ENCODE measurements at places on chromosomes 1 and 21. TPM values are rescaled to one million over a fixed set of nuclear protein-coding genes. Genes with fewer than 3 reads are reported as not detected.

- H3K27ac ChIP-seq = no peak overlapping the region
- H3K4me3 ChIP-seq = no peak overlapping the region
- H3K27me3 ChIP-seq = no peaks in the 10 kb centered on the region
- DNase-seq = no peak
- no peaks in the 10 kb centered on the region for H3K4me1 ChIP-seq
- no peaks in the 10 kb centered on the region for H3K36me3 ChIP-seq
Measured at GRCh38 chr1:53643881-53644390, 95.0 kb downstream of the GLIS1 start.

DNA sequence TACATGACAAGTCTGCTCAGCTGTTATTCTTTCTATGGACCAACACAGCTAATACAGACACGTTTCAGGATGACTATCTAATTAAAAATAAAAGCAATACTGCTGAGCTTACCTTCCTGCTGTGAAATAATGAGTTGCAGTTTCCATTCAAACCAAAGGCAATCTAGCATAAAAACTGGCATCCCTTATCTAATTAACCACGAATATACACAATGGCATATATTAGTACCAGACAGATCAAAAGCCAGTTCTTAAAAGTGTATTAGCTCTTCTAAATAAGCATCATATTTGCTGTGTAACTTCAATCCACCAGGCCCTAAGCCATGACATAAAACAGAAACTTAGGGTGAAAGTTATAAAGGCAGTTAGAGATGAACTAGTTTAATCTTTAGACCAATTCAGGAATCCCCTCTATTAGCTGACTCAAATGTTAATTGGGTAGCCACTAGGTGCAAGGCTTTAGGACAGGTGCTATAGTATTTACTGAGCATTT lies 20.6 kb downstream of the TESK2 start:
- no peaks in the 10 kb centered on the region for H3K36me3 ChIP-seq
- no peak overlapping the region for H3K4me3 ChIP-seq
- no peak for DNase-seq
- no peaks in the 10 kb centered on the region for H3K27me3 ChIP-seq
- H3K4me1 ChIP-seq = no peaks in the 10 kb centered on the region

Gene FAM151A
- total RNA-seq = not detected

GRCh38 chr1:41783189-41783639 lies 135.5 kb downstream of the HIVEP3 start:
- DNase-seq = no peak
- no peaks in the 10 kb centered on the region for H3K27me3 ChIP-seq
- no peak overlapping the region for H3K4me3 ChIP-seq
- no peaks in the 10 kb centered on the region for H3K4me1 ChIP-seq
- H3K36me3 ChIP-seq = no peaks in the 10 kb centered on the region
- no peak overlapping the region for H3K27ac ChIP-seq

- no peaks in the 10 kb centered on the region for H3K4me1 ChIP-seq
- H3K36me3 ChIP-seq = no peaks in the 10 kb centered on the region
- no peaks in the 10 kb centered on the region for H3K27me3 ChIP-seq
- DNase-seq = no peak
Measured at GRCh38 chr1:178311164-178311563, 185.6 kb downstream of the CLEC20A start.

DNA sequence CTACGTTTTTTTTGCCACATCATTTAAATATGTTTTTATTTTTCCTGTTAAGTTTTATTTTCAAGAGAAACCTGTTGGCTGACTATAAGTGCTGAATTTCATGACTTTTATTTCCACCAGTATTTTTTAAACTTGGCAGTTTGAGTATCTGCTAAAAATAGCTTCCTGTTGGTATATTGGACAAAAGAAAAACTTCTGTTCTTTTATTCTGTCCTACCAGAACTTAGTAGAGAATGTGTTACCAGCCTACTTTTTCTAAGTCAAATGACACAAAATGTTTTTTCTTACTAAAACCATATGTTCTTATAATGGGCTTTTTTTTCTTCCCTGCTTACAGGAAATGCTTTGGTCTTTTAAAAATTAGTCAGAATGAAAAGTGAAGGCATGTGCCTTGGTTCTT lies 7.6 kb downstream of the DR1 start:
- no peak overlapping the region for H3K4me3 ChIP-seq
- peaks cover 87% of the 10 kb centered on the region for H3K4me1 ChIP-seq
- no peaks in the 10 kb centered on the region for H3K27me3 ChIP-seq
- peaks cover 18% of the 10 kb centered on the region for H3K36me3 ChIP-seq
- no peak for DNase-seq

Gene TRPM2
- 1.7 TPM for total RNA-seq

Gene SOX13
- total RNA-seq = 12.0 TPM

DNA sequence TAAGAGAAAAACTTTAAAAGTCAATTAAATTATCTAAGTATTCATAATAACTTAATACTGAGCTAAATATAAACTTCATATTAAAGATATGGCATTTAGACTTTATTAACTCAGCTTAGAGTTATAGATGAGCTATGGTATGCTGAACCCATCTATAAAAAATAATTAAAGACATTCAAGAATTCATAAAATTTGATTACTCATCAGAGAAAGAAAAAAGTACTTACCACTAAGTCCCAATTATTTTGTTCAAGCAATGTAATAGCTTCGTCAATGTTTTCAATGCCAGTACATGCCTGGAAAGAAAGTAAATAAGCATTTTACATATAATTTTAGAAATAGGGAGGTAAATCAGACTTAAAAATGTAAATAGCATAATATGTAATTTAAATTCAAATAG lies 102.4 kb downstream of the FAF1 start:
- no peaks in the 10 kb centered on the region for H3K4me1 ChIP-seq
- no peak for DNase-seq
- no peaks in the 10 kb centered on the region for H3K27me3 ChIP-seq

Gene RUNX3
- total RNA-seq = 112 TPM

DNA sequence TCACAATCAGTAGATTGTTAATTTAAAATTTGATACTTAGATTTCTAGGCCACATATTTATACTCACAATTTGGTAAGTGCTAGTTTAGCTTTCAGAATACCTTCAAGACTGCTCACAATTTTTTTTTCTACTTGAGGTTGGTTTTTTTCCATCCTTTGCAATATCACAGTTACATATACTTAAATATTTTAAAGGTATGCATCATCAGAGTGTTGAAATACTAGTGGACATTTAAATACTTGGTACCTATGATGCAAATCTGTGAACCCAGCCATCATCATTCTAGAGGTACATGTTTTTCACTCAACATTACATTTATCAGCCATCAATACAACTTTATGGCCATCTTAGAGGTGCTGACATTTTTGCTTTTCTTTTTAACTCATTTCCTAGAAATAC lies 6.2 kb upstream of the LRRC40 start:
- H3K4me3 ChIP-seq = no peak overlapping the region
- no peak overlapping the region for H3K27ac ChIP-seq
- peaks cover 34% of the 10 kb centered on the region for H3K4me1 ChIP-seq
- no peak for DNase-seq
- peaks cover 9% of the 10 kb centered on the region for H3K36me3 ChIP-seq

DNA sequence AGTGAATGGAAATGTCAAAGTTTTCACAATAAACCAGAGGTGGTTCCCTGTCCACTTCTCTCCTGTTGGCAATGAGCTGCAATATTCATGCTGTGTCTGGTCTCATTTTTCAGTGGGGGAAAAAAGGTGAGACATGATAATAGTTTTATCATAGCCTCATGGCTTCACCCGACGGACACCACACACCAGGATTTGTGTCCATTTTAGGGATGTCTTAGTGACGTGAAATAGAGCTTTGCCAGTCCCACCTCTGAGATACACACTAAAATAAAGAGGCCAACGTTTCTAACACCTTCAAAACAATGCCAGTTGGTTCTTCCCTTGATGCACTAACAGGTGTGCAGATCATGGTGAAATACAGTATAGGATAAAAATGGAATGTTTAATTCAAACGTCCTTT lies 91.5 kb upstream of the TLR5 start:
- no peaks in the 10 kb centered on the region for H3K27me3 ChIP-seq
- H3K4me1 ChIP-seq = peaks cover 52% of the 10 kb centered on the region
- H3K4me3 ChIP-seq = no peak overlapping the region
- no peak for DNase-seq
- H3K27ac ChIP-seq = no peak overlapping the region

Gene SPATA46
- not detected for total RNA-seq

DNA sequence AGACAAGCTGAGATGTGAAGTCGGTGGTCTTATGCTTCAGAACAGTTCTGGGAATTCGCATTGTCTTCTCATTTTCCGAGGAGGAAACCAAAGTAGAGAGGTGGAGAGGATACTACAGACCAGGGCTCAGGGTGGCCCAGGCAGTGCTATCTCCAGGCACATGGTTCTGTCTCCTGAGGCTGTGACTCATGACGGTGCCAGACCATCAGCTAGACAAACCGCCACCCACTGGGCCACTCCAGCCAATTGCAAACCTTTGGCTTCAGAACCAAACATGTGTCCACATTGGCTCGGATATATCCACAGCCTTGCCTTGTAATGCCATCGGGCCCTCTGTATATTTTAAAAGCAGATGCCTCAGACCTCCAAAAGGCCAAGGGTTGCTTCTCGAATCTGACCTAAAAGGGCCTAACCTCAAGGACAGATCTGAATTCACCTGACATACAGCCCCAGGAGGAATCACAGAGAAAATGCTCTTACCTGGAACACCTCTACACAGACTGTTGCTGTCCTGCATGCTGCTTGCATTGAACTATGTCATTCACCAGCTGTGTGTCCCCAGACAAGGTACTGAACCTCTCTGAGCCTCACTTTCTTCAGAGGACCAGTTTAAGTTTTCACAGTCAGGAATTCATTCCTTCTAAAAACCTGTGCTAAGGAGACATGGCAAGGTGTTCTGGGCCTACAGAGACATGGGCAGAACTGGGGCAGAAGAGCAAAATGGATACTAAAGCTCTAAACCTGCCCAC lies 224.9 kb upstream of the JUN start:
- no peaks in the 10 kb centered on the region for H3K36me3 ChIP-seq
- H3K4me3 ChIP-seq = no peak overlapping the region
- DNase-seq = no peak
- no peaks in the 10 kb centered on the region for H3K27me3 ChIP-seq
- peaks cover 26% of the 10 kb centered on the region for H3K4me1 ChIP-seq

Gene BACE2
- not detected for total RNA-seq

GRCh38 chr1:150552128-150552910 lies 3.1 kb downstream of the ADAMTSL4 start:
- H3K4me3 ChIP-seq = no peak overlapping the region
- DNase-seq = no peak
- H3K4me1 ChIP-seq = peaks cover 23% of the 10 kb centered on the region
- H3K36me3 ChIP-seq = no peaks in the 10 kb centered on the region

DNA sequence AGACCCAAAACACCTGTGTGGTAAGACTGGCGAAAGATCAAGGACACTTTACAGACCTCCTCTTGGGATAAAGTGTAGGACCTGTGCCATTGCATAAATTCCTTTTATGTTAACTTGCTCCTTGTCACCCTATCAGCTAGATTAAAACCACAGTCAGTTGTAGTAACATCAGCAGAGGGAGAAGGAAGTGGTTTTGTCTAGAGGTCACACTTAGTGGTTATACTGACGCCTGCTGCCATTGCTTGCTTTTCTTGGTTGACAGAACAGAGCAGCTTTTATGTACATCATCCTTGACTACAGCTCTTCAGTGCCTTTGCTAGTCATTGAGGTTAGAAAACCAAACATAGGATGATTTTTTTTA lies 101.4 kb downstream of the PBX1 start:
- H3K27ac ChIP-seq = no peak overlapping the region
- H3K4me1 ChIP-seq = peaks cover 4% of the 10 kb centered on the region
- H3K36me3 ChIP-seq = no peaks in the 10 kb centered on the region
- no peaks in the 10 kb centered on the region for H3K27me3 ChIP-seq
- H3K4me3 ChIP-seq = no peak overlapping the region
- no peak for DNase-seq

- H3K4me3 ChIP-seq = no peak overlapping the region
- no peaks in the 10 kb centered on the region for H3K4me1 ChIP-seq
- no peak for DNase-seq
- H3K36me3 ChIP-seq = no peaks in the 10 kb centered on the region
- no peak overlapping the region for H3K27ac ChIP-seq
- H3K27me3 ChIP-seq = no peaks in the 10 kb centered on the region
Measured at GRCh38 chr1:169288011-169288414, 79.6 kb downstream of the NME7 start.

DNA sequence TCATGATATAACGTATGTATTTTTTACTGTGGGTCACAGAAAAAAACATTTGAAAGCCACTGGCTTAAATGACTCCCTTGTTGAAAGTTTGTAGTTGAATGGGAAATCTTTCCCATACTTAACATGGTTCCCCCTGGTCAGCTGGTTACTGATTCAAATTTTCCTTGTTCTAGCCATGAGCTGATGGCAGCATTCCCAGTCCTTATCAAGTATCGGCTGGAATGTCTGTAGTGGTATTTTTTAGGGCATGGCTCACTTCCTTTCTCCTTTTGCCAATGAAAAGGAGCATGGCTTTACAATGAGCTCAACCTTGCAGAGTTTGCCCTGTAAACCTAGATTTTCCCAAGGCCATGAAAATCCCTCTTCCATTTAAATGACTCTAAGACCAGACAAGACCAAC lies 55.7 kb downstream of the GIPC2 start:
- no peak overlapping the region for H3K4me3 ChIP-seq
- no peaks in the 10 kb centered on the region for H3K27me3 ChIP-seq
- no peak for DNase-seq
- no peak overlapping the region for H3K27ac ChIP-seq
- H3K36me3 ChIP-seq = no peaks in the 10 kb centered on the region

Gene PHLDA3
- total RNA-seq = 7.8 TPM

Gene RGS8
- total RNA-seq = not detected

Gene CAMK2N1
- total RNA-seq = 6.5 TPM

Gene MSH4
- total RNA-seq = 0.87 TPM

Gene IGFN1
- total RNA-seq = not detected

DNA sequence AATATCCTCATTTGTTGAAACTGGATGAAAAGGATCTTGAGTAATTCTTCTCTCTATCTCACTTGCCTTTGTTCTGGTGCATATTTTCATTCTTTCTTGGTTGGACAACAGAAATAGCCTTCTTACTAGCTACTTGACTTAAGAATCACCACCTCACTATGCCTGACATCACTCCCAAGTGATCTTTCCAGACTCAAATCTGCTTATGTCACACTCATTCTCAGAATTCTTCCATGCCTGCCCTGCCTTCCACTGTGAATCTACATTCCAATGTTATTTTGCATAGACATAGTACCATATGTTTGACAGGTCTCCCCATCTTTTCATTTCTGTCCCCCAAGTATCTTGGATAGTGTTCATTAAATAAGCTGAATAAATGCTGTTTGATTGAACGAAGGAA lies 78.5 kb upstream of the DPYD start:
- no peaks in the 10 kb centered on the region for H3K27me3 ChIP-seq
- H3K36me3 ChIP-seq = no peaks in the 10 kb centered on the region
- no peaks in the 10 kb centered on the region for H3K4me1 ChIP-seq
- no peak overlapping the region for H3K27ac ChIP-seq
- DNase-seq = no peak

Gene VASH2
- not detected for total RNA-seq

Gene ESRRG
- total RNA-seq = not detected

DNA sequence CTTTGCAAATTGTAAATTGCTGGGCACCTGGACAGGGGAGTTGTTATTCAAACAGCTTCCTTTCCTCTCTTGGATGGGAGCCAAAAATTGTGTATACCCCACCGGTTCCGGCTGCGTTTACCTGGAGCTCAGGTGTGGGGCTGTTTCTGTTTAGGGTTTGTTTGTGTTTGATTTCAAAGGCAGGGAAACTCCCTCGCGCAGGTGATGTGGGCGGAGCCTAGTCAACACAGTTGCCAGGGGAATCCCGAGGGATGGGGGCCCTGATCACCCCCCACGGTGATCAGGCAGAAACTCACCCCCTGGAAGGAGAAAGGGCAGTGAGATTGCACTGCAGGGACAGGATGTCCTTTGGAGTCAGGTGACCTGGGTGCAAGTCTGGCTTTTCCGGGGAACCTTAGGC lies 28.3 kb downstream of the CDCP2 start:
- no peaks in the 10 kb centered on the region for H3K36me3 ChIP-seq
- H3K27ac ChIP-seq = no peak overlapping the region
- no peak overlapping the region for H3K4me3 ChIP-seq
- no peaks in the 10 kb centered on the region for H3K4me1 ChIP-seq

Data from CD4-positive, alpha-beta memory T cell (primary cell).